ENCODE measurements at places on chromosomes 13 and 19.

DNA sequence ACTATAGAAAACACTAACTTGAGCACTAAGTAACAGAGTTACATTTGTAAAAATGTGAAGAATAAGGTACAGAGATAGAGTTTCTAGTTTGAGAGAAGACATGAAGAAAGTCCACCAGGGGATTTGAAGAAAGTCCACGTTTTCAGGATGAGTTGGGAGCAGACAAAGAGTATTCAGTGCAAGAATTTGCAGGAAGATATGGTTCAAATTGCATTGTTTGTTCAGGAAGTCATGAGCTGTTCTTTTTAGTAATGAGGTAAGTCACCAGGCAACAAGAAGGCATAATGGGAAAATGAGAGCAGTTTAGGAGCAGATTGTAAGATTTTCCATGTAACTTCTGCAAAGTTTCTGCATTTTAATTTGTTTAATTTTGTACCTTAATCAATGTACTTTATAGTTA, 618.0 kb downstream of the DACH1 start:
- no peaks in the 10 kb centered on the region for H3K27me3 ChIP-seq
- H3K4me1 ChIP-seq: no peaks in the 10 kb centered on the region
- H3K4me3 ChIP-seq: no peak overlapping the region
- DNase-seq: no peak

- no peaks in the 10 kb centered on the region for H3K36me3 ChIP-seq
- H3K4me3 ChIP-seq: no peak overlapping the region
- H3K27me3 ChIP-seq: no peaks in the 10 kb centered on the region
Measured at GRCh38 chr13:98300956-98301641, 124.0 kb upstream of the RNF113B start.

- no peaks in the 10 kb centered on the region for H3K27me3 ChIP-seq
- H3K4me1 ChIP-seq: no peaks in the 10 kb centered on the region
- H3K27ac ChIP-seq: no peak overlapping the region
Measured at GRCh38 chr13:21478881-21479808, 20.0 kb upstream of the ZDHHC20 start.

GRCh38 chr13:113164492-113164891, 6.0 kb downstream of the PROZ start:
- H3K36me3 ChIP-seq: peaks cover 2% of the 10 kb centered on the region
- no peaks in the 10 kb centered on the region for H3K27me3 ChIP-seq
- H3K4me1 ChIP-seq: peaks cover 2% of the 10 kb centered on the region
- H3K27ac ChIP-seq: no peak overlapping the region

GRCh38 chr13:47396915-47397314, 500.1 kb upstream of the HTR2A start:
- no peak overlapping the region for H3K4me3 ChIP-seq
- no peaks in the 10 kb centered on the region for H3K27me3 ChIP-seq
- no peaks in the 10 kb centered on the region for H3K4me1 ChIP-seq
- no peak overlapping the region for H3K27ac ChIP-seq

GRCh38 chr13:30830638-30830965, 75.5 kb upstream of the MEDAG start:
- no peak overlapping the region for H3K27ac ChIP-seq
- no peaks in the 10 kb centered on the region for H3K36me3 ChIP-seq
- no peaks in the 10 kb centered on the region for H3K27me3 ChIP-seq
- DNase-seq: no peak
- H3K4me3 ChIP-seq: no peak overlapping the region

DNA sequence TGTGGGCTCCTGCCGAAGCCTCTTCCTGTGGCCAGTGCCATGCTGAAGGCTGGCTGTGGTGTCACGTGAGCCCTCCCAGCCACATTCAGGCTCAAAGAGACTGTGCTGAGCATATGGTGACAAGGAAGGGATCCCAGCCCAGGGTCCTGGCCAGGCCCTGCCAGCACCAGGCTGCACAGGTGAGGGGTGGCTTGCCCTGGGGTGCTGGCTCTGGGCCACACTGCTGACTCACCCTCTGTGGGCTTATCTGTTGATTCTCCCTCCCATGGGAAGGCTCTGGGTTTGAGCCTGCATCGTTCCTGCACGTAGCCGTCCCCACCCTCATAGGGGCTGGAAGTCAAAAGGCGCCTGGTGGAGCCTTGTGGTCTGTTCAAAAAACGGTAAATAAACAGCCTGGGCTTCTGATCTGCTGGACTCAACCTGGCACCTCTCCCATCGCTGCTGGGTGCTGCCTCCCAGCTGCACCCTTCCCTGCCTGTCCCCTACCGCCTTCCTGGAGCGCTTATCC, 31.1 kb downstream of the DNM2 start:
- H3K4me3 ChIP-seq: no peak overlapping the region
- no peaks in the 10 kb centered on the region for H3K36me3 ChIP-seq
- no peak for DNase-seq
- no peaks in the 10 kb centered on the region for H3K27me3 ChIP-seq
- peak overlapping the region; percentile 18 for H3K27ac ChIP-seq
